ENCODE measurements at places on chromosomes 7 and 10. TPM values are rescaled to one million over a fixed set of nuclear protein-coding genes. Genes with fewer than 3 reads are reported as not detected.

DNA sequence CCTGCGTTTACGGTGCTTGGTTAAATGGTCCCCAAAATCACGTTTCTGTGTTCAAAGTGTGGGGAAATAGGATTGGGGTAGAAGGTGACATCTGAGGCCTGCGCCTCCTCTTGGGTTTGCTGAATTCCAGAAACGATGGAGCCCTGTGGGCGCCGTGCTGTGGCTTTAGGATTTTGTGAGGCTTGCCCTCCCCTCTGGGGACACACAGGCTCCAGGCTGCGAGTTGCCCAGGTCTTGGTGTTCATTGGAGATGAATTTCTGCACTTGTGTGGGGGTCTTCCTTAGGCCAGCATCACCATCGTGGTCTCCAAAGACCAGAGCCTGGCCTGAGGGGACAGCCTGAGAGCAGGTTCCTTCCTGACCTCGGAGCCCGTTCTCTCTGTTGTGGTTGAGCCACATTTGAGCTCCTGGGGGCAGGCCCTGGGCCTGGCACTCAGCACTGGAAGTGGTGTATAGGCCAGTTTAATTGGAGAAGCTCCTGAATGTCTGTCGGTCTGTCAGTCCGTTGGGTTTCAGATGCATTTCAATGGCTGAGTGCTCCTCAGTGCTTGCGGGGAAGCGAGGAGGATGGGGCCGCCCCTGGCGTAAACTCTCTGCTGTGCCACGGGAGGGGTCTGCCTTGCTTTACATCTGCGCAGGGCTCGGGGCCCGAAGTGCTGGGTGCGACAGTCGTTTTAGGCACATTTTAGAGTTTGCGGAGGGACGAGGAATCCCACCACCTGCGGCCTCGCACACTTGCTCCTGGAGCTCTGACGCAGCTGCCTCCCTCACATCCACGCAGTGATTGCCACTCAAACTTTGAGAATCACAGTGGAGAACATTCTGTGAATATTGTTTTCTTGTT lies 71.7 kb downstream of the DNAJB6 start:
- DNase-seq = no peak
- H3K36me3 ChIP-seq = no peaks in the 10 kb centered on the region
- no peak overlapping the region for H3K27ac ChIP-seq
- no peaks in the 10 kb centered on the region for H3K27me3 ChIP-seq
- H3K4me3 ChIP-seq = no peak overlapping the region
- H3K4me1 ChIP-seq = peaks cover 10% of the 10 kb centered on the region

- DNase-seq = no peak
- no peak overlapping the region for H3K27ac ChIP-seq
- no peaks in the 10 kb centered on the region for H3K4me1 ChIP-seq
- H3K27me3 ChIP-seq = no peaks in the 10 kb centered on the region
- H3K4me3 ChIP-seq = no peak overlapping the region
Measured at GRCh38 chr7:4556868-4557793, 125.0 kb upstream of the FOXK1 start.

- H3K4me1 ChIP-seq = no peaks in the 10 kb centered on the region
- no peak overlapping the region for H3K27ac ChIP-seq
- no peak for DNase-seq
- peaks cover 10% of the 10 kb centered on the region for H3K27me3 ChIP-seq
Measured at GRCh38 chr10:50990568-50991455, 83.5 kb upstream of the PRKG1 start.

DNA sequence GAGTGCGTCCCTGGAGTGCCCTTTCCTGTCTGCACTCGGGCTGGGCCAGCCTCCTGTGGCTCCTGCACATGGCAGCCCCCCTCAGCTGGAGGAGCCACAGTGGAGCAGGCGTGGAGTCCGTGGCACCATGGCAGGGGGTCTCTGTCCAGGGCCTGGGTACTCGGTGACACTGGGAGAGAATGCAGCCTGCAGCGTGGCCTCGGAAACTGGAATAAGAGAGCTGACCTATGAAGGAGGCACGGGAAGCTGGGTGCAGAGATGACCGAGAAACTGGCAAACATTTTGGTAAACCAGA lies 25.8 kb upstream of the WDFY4 start:
- peaks cover 5% of the 10 kb centered on the region for H3K4me1 ChIP-seq
- no peaks in the 10 kb centered on the region for H3K36me3 ChIP-seq
- H3K27me3 ChIP-seq = no peaks in the 10 kb centered on the region

PRLHR gene
- not detected for total RNA-seq

Data from CD8-positive, alpha-beta memory T cell (primary cell).